ENCODE measurements at places on chromosomes 4 and X.

GRCh38 chr4:7753271-7753670 is 186.4 kb downstream of the AFAP1 start:
- DNase-seq: no peak

GRCh38 chr4:15652191-15652590 is 3.0 kb downstream of the FBXL5 start:
- no peak for DNase-seq

- DNase-seq: no peak
Observed at GRCh38 chr4:149825336-149825735, 9.7 kb upstream of the IQCM start.

DNA sequence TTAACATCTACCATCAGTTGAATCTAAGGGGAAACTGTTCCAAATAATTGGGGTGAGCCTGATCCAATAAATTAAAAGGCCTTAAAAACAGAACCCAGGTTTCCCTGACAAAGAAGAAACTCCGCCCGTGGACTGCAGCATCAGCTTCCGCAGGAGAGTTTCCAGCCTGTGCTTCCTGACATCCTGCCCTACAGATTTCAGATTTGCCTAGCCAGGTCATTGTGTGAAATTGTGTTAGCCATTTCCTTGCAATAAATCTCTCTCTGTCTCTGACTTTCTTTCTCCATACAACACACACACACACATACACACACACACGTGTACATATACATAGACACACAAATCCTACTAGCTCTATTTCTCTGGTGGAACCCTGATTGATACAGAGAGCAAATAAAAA is 48.3 kb upstream of the LCORL start:
- DNase-seq: no peak

DNA sequence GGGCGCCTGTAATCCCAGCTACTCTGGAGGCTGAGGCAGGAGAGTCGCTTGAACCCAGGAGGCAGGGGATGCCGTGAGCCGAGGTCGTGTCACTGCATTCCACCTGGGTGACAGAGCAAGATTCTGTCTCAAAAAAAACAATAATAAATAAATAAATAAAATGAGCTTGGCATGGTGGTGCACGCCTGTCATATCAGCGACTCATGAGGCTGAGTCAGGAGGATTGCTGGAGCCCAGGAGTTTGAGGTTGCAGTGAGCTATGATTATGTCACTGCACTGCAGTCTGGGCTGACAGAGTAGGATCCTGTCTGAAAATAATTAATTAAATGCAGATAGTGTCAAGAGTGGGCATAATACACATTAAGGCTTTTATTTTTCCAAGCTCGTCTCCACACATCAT is 77.5 kb downstream of the DHRSX start:
- DNase-seq: no peak

All from right hindlimb (tissue), 1 donor.